ENCODE measurements at places on chromosomes 16 and 17.

DNA sequence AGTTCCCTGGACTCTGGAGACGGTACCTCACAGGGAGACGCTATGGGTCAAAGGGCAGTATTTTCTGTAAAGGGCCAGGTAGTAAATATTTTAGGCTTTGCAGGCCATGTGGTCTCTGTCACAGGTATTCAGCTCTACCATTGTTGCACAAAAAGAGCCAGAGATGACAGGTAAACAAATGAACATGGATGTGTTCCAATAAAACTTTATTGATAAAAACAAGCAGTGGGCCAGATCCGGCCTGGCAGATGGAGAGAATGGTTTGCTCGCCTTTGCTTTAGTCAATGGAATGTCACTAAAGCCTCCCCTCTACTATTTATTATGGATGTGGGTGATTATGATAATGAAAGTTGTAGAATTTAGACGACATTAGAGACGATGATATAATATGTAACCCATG is 8.9 kb upstream of the SLC5A11 start:
- no peak for DNase-seq

DNA sequence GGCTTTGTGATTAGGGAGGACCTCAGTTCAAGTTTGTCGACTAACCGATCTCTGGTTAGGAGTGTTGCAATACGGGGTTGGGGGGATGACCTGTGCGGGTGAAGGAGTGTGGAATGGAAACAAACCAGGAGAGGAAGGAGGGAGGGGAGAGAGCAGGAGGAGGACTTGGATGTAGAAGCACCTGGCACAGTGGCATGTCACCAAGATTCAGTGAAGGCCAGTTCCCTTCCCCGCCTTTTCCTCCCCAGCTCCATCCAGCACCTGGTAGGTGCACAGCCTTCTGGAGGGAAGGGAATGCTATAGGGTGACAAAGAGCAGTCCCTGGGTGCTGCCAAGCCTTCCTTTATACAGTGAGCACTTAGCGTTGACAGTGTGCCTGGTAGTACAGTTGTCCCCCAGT is 107.4 kb upstream of the CRHR1 start:
- DNase-seq = no peak

DNA sequence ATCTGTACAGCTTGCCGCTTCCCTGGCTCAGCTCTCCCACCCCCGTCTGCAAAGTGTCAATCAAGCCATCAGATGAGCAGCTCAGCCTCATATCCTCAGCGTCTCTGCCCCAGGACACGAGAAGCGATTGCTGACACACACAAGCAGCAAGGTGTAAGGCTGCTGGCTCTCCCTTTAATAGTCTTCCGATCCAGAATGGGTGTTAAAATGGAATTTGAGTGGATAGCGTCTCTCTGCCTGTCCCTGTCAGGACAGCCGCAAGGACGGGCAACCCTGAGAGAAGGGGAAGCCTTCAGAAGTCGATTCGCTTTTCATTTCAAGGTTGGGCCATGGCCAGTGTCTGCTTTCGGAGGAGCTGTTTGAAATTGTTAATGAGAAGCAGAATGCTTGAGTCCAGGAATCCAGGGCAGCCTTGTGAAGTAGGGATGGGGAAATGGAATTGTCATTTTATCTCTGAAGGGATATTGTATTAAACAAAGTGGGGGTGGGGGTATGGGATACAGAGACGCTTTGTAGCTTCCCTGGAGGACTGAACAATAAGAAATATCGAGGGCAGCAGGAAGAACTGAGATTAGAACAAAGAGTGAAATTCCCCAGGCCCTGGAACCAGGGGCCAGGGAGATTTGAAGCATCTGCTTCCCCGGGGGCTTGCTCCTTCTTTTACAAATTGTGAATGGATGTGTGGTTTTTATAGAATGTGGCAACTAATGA is 4.7 kb upstream of the PIPOX start:
- no peak for DNase-seq

DNA sequence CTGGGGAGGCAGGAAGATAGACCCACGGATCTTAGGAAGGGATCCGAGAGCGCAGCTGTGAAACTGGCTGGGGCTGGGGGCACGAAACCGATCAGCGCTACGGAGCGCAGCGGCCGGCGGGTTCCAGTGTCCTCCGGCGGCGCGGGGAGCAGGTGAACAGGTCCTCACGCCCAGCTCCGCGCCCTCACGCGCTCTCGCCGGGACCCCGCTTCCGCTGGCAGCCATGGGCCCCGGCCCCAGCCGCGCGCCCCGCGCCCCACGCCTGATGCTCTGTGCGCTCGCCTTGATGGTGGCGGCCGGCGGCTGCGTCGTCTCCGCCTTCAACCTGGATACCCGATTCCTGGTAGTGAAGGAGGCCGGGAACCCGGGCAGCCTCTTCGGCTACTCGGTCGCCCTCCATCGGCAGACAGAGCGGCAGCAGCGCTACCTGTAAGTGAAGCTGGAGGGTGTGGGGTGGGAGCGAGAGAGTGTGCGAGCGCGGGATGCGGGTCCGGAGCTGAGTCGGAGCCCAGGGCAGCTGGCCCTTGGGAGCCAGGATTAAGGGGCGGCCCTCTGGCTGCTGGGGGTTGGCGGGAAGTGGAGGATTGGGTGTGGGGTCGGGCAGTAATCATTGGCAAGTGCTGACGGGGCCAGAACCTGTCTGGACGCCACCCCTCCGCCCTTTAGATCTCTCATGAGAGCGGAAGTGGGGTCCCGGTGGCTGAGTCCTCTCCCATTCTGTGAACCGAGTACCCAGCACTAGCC is 479 bp downstream of the ITGA3 start:
- peak; percentile 69 for DNase-seq

- no peak for DNase-seq
Measured at GRCh38 chr16:56983211-56983751, 6.1 kb upstream of the NLRC5 start.

- no peak for DNase-seq
Measured at GRCh38 chr17:19753661-19754463, 5.8 kb upstream of the ALDH3A1 start.

- DNase-seq = peak; percentile 42
Measured at GRCh38 chr17:8867361-8867981, at the start of gene PIK3R6. Gene PIK3R6, minus strand, starts transcription at chr17:8867674. Its CDS starts 17,880 bp downstream, at chr17:8849794.

DNA sequence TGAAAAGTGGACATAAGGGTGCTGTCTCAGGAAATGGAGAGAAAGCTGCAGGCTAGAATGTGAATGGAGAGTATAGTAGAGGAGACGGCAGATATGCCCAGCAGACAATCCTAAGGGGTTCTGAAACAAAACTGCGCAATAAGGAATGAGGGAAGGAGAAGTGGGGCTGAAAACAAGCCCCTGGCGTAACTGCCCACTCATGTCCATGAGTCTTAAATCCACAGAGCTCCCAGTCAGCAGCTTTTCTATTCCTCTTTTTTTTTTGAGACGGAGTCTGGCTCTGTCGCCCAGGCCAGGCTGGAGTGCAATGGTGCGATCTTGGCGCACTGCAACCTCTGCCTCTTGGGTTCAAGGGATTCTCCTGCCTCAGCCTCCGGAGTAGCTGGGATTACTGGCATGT is 5.9 kb downstream of the STRADA start:
- DNase-seq = no peak
